GM12865 (cell line): ENCODE measurements at places on chromosomes 2 and 18.
A peak's percentile ranks its signal among the peaks of the same experiment; 100 is the strongest.

GRCh38 chr2:196399722-196400691, 228.6 kb upstream of the STK17B start:
- no peak for DNase-seq

- no peak for DNase-seq
Observed at GRCh38 chr2:196136151-196136550, 35.2 kb downstream of the STK17B start.

- DNase-seq = no peak
Observed at GRCh38 chr2:213149949-213150314, 1.5 kb downstream of the IKZF2 start.

DNA sequence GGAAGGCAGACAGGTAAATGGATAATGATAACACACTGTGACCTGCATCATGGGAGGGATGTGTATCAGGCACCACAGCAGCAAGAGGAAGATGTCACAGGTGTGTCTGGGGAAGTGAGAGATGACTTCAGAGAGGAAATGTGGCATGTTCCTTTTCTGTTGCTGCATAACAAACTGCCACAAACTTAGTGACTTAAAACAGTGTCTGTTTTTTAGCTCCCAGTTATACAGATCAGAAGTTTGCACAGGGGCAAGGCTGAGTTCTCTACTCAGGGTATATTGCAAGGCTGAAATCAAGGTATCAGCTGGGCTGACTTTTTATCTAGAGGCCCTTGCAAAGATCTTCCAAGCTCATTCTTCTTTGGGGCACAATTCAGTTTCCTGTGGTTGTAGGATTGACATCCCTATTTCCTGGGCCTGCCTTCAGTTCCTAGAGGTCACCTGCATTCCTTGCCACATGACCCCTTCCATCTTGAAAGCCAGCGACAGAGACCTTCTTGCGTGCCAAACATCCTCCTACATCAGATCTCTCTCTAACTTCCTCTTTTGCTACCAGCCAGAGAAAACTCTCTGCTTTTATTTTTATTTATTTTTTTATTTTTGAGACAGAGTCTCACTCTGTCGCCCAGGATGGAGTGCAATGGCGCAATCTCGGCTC, 2.1 kb upstream of the MAP3K2 start:
- DNase-seq = peak; percentile 66

DNA sequence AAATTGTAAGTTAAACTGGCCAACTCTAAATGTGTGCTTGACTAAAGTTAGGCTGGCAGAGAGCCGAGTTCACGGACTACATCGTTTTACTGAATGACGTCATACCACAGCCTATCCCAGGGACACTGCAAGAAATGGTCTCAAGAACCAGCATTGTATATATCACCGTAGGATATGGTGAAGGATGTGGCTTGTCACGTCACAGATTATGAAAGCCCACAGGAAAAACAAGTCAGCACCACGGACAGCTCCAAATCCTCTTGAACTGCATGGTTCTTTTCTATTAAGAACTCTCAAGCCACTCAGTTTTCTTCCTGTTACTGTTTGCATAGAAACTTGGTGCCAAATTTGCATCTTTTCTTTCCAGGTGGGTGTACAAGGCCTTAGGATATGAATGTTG, 85.1 kb upstream of the ACAA2 start:
- DNase-seq = peak; percentile 75
